ENCODE measurements at places on chromosomes 12 and 14. TPM values are rescaled to one million over a fixed set of nuclear protein-coding genes. Genes with fewer than 3 reads are reported as not detected.

DNA sequence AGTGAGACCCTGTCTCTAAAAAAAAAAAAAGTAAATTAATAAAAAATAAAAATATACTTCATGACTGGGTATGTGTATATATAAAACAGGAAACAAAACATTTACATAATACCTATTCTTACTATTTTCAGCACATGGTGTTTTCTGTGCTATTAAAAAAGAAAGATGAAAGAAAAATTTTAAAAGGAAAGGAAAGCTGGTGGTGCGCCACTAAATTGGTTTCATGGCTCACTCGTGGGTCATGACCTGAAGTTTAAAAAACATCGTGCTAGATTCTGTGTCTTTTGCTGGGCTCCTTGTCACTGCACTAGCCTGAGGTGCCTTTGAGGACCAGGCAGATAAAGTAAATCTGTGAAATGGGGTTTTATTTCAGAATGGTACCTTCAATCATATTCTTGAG is 69.8 kb downstream of the IFT43 start:
- DNase-seq, result no peak

MANSC4 gene
- total RNA-seq, result not detected

DNA sequence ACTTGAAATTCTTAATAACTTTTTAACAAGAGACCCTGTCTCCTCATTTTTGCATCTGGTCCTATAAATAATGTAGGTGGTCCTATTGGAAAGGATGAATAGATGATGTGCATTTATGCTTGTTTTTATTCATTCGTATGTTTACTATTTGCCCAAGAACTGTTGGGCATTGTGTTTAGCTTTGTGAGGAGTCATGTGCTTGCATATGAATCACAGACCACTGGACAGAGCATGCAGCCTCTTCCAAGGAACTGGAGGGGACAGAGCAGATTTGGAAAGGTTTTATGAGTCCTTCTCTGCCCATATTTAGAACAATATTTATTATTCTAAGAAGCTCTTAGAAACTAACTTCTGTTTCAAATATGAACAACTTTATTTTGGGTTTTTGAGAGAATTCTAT is 414.0 kb downstream of the SOX5 start:
- no peak for DNase-seq

DNA sequence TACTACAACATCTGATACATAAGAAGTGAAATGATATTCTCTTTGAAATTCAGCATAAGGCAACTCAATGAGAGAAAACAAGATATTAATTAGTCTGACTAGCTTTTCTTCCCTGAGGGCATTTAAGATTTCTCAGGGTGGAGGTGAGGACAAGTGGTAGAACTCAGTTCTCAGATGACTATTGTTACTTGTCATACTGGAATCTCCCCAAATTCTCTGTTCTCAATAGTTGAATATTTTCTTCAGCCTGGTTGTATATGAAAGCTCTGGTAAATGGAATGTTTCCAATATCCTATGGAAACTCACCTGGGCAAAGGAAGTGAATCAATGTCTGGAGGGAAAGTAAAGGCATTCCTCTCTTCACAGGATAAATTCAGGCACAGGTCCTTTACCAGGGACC is 18.2 kb upstream of the ITGA5 start:
- no peak for DNase-seq

OR4E2 gene
- not detected for total RNA-seq

DNA sequence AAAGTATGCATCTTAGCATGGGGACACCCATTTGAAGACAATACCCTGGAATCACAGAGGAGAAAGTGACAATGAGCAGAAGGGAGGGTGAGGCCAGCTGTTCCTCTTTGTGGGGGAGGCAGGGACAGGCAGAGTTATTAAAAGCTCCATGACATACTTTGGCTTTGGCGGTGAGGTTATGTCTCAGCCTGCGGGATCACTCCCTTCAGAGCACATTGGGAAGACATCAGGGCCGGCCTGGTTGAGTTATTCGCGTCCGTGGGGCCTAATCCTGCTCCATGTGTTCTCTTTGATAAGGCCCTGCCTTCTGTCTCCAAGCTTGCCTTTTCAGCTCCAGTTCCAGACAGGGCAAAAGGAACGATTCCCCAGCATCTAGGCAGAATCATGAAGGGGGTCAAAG is 98.8 kb upstream of the NTF3 start:
- no peak for DNase-seq

DNA sequence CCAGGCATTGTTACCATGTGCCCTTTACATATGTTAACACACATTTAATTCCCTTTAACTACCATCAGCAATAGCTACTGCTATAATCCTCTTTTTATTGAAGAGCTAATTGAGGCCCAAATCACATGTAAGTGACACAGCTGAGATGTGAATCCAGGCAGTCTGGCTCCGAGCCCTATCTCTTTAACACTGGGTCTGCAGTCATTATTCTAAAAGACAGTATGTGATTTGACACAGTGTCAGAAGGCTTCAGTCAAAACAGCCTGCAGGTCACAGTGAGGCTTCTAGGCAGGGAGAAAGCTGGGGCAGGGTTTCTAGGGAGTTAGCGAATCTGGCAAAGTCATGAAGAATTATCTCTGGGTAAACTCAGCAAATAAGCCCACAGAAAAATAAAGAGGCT is 148.2 kb downstream of the KIF21A start:
- DNase-seq, result no peak

DNA sequence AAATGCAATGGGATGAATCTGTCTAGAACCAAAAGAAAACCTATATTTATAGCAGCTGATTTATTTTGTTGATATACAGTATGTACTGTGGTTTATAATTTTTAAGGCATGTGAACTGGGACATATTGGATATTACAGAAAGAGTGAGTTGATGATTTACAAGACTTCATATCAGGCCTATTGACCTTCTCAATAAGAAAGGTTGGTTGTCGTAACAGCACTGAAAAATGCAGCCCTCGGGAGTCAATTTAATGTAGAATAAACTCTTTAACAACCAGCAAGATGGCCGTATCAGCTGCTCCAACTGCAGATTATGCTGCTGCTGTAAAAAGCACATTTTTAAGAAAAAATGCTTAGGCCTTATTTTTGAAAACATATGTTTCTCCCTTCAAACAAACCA is 407.3 kb downstream of the GXYLT1 start:
- no peak for DNase-seq

DNA sequence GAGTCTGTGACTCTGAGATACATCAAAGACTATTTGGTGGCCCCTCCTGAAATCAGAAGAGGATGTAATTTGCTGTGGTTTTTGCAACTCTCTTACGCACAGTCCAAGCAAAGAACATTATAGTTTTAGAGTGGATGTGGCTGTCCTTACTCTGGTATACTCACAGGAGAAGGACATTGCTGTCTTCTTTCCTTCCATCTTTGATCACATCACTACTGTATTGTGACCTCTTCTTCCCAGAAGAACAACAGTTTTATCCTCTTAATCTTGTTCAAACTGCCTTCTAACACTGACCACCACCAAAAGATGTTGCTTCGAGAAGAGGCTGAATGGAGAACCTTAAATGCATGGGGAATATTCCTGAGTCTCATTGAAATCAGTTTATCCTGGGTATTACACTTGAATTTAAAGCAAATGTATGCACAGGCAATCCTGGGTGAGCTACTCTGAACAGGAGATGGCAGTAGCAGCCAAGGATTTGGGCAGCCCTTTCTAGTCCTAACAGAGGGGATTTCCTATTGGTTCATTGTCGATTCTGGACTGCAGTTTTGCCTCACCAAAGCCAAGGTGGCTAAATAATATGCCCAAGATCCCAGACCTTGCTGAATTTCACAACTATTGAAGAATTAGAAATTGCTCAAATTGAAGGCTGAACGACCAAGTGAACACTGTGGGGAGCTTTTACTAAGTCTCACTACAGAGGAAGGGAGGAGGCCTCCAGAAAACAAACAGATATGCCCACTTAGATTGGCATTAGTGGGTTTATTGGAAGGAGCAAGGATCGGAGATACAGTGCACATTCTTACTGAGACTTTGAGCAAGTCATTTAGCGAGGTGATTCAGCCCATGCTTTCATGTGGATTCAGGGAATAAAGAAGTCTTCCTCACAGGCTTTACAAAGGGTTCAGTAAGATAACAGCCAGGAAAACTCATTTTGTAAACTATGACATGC is 282.8 kb downstream of the PAWR start:
- DNase-seq, result no peak

TAS2R13 gene
- 0.88 TPM for total RNA-seq

DNA sequence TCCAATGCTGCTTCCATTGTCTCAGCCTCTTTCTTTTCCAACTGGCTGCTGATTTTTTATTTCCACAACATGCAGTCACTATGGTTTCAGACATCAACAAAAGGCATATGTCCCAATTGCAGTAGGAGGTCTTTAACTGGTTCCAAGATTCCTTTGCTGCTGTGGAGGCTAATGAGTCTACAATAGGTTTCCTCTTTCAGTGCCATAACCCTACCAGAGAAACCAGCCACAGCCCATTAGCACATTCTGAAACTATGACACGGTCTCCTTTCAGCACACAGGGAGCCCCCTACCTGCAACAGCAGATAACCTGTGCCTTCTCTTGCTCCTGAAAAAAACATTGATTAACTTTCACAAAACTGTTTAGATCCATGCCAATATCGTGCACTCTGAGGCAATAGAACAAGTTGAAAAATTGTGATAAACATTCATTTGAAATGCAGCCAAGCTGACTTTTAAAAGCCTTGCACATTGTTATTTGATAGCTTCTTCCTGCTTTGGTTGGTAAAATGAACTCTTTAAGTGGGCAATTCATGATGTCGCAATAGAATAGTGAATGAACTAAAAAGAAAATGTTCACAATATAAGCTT is 32.4 kb downstream of the PLEKHG7 start:
- DNase-seq, result no peak

Data from esophagus squamous epithelium (tissue), 5 donors.